C1 segment of cervical spinal cord (tissue), 14 donors: ENCODE measurements at places on chromosomes 11 and 22.

GRCh38 chr11:44992181-44992582 is 41.5 kb upstream of the TP53I11 start:
- DNase-seq = peak; percentile 85

DNA sequence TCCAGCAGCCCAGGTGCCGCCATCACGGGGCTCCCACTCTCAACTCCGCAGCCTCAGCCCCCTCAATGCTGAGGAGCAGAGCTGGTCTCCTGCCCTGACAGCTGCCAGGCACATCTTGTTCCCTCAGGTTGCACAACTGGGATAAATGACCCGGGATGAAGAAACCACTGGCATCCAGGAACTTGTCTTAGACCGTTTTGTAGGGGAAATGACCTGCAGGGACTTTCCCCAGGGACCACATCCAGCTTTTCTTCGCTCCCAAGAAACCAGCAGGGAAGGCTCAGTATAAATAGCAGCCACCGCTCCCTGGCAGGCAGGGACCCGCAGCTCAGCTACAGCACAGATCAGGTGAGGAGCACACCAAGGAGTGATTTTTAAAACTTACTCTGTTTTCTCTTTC is at the start of gene SAA1:
SAA1 (plus strand) TSS at position 316 of the 400 bp plus-strand sequence. CDS start 624 bp downstream, outside the sequence.
- no peak for DNase-seq

DNA sequence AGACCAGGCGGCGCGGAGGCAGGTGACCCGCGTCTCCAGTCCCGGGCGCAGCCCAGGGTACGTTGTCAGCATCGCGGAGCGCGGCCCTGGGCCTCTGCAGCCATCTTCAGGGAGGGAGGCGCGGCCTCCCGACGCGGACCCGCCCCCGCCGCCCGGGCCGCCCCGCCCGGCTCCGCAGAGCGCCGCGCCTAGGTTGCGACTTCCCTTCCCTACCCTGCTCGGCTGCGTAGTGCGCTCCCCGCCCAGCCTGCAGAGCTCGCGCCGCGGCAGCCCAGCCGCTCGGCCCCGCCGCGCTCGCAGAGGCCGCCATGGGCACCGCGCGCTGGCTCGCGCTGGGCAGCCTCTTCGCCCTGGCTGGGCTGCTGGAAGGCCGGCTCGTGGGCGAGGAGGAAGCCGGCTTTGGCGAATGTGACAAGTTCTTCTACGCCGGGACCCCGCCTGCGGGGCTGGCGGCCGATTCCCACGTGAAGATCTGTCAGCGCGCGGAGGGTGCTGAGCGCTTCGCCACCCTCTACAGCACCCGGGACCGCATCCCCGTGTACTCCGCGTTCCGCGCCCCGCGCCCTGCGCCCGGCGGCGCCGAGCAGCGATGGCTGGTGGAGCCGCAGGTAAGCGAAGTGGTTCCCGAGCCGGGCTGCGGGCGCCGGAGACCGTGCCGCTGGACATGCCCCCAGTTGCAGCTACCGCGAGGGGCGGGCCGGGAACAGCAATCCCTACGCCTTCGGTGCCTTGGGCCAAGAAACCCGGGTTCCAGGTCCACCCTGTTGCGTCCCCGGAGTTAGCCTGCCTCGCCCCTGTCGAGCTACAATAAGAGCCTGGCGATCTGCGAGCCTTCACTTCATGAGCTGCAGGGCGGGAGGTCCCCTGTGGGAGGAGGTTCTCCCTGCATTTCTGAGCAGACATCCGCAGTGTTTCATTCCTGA is at the start of gene ENDOD1:
ENDOD1 (plus strand) TSS at position 227 of the 923 bp plus-strand sequence; CDS start at position 309, 82 bp downstream.
- DNase-seq = peak; percentile 86

DNA sequence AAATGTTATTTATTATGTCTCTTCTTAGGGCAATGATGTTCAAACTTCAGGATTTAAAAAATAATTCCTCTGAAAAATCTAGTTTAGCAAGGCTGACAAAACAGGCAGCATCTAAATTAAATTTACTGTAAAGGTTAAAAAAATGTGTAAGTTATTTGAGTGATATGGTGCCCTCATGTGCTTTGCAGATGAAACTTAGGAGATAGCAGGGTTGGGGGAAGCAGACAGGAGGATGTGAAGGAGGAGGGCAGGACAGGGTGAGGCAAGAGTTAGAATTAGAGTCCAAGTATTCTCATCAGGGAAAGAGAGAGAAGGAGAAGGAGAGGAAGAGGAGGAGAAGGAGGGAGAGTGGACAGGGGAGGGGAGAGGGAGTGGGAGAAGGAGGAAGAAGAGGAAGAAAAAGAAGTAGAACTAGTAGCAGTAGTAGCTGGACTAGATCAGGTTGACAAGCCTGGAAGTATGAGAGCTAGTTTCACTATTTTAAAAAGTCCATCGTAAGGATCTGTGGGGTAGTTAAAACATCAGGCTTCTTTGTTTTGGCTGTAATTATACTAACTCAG is 141.2 kb upstream of the SESN3 start:
- no peak for DNase-seq

DNA sequence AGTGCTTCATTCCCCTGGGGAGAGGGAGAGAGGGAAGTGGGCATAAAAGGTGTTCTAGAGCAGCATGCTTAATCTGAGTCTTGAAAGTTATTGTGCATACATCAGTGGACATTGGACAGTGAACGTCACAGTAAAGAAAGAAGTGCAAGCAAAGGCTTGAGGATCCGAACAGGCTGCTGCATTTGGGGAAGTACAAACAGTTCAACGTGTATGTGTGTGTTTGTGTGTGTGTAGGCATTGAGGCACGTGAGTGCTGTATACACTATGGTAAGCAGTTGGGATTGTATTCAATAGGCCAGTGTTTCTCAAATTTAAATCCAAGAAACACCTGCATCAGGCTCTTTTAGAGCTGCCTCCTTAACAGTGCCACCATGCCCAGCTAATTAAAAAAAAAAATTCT is 10.4 kb upstream of the EIF3M start:
- DNase-seq = no peak

DNA sequence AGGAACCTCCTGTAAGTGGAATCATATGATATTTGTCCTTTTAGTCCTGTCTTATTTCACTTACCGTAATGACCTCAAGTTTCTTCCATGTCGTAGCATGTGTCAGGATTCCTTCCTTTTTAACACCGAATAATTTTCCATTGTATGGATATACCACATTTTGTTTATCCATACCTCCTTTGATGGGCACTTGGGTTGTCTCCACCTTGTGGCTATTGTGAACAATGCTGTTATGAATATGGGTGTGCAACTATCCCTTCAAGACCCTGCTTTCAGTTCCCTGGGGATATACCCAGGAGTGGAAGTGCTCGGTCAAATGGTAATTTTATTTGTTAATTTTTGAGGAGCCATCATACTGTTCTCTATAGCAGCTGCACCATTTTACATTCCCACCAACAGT is 244.9 kb upstream of the BLID start:
- DNase-seq = no peak

DNA sequence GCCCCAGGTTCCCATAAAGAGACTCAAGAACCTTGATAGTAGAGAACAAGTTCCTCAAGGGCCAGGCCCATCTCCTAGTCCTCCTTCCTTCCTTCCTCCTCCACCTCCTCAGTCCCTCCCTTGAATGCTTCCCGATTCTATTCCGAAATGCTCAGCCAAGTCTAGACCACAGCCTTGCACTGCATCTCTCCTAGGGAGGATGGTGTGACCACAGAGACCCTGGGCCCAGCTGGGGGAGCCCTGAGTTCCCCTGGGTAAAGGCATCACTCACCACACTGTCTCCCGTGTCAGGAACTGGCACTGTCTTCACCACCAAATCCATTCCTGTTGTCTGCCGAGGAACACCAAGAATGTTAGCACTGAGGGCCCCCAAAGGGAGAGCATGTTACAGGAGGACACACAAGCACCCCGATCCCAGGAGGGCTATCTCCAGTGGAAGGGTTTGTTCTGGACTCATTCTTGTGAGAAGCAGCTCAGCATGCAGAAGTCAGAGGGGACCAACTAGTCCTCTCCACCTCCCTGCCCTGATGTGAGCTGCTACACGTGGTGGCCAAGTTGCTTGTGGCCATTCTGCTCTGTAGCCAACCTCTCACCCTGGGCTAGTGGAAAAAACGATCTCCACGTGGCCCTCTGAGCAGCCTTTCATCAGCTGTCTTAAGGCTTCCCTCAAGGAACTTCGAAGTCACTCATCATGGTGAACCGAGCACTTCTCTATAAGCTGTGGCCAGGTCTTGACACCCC is 8.7 kb downstream of the IFT27 start:
- no peak for DNase-seq

- no peak for DNase-seq
Observed at GRCh38 chr11:12275818-12276217, 101.6 kb upstream of the PARVA start.

DNA sequence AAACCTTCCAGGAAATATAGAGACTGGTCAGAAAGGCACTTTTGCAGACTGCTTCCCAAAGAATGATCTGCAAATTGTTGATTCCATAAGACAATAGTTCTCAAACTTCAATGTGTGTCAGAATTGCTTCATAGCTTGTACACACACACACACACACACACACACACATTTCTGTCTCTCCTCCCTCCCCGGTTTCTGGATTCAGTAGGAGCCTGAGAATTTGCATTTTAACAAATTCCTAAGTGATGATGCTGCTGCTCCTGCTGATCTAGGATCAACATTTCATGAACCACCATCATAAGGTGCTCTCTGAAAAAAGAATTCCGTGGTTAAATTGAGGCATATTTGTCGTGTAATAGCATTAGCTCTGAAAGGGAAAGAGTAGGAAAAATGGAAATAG is 35.3 kb upstream of the FZD4 start:
- no peak for DNase-seq

DNA sequence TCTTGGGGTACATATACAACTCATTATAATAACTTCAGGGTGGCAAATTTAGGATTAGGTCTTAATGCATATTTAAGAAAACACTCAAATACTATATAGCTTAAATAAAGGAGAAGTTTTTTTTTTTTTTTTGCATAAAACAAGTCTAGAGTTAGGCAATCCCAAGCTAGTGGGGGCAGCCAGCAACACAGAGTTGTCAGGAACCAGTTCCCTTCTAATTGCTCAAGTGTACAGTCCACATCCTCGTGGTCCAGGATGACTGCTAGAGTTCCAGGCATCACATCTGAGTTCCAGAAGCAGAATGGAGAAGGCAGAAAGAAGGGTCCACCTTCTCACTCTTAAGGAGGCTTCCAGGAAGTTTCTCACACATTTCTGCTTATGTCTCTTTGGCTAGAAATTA is 261.9 kb upstream of the PLET1 start:
- DNase-seq = no peak

- no peak for DNase-seq
Observed at GRCh38 chr22:48784701-48785503, 1042.8 kb downstream of the BRD1 start.

DNA sequence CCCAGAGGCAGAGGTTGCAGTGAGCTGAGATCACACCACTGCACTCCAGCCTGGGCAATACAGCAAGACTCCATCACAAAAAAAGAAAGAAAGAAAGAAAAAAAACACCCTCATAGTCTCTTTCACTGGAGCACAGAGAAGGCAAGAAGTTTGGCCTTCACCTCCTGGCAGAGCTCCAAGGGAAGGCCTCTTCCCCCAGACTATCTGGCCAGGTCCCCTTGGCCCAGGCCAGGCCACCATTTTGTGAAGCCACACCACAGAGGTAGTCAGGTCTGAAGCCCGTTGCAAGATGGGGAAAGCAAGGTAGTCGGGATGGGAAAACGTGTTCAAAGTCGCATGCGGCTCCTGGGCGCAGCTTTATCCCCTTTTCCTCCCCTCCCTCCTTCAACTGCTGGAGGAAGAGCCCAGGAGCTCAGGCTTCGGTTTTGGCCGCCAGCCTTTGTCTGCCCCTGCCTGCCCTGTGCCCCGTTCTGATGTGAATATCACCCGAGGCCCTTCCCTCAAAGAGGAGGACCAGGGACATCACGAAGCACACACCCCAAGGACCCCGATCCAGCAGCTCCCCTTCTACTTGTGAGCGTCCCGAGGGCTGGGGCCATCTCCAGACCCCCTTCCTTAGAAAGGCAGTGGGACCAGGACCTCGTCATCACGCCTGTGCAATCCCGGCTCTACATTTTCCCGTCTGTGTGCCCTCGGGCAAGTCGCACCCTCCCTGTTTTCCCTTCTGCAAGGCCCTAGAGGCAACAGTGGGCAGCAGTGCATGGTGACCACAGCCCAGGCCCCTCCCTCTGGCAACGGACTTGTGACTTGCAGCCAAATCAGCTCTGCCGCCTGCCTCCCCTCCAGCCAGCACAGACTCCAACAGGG is 17.7 kb downstream of the CABP7 start:
- DNase-seq = no peak

DNA sequence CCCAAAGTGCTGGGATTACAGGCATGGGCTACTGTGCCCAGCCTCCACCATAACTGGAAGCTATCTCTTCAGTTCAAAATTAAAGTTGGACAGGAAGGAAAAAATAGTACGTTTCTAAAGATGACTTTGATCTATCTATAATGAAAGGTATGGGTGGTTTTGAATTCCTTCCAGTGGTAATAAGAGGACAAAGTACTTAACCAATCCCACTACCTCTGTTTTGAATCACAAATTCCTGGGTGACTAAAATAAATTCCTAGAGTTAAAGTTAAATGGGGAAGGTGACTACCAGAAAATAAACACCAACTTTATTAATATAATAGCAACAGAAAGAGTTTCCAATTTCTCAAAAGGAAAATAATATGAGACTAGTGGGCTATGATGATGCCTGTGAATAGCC is 9.1 kb downstream of the PHF5A start:
- no peak for DNase-seq

- no peak for DNase-seq
Observed at GRCh38 chr22:48228468-48228867, 1466.0 kb downstream of the TBC1D22A start.

DNA sequence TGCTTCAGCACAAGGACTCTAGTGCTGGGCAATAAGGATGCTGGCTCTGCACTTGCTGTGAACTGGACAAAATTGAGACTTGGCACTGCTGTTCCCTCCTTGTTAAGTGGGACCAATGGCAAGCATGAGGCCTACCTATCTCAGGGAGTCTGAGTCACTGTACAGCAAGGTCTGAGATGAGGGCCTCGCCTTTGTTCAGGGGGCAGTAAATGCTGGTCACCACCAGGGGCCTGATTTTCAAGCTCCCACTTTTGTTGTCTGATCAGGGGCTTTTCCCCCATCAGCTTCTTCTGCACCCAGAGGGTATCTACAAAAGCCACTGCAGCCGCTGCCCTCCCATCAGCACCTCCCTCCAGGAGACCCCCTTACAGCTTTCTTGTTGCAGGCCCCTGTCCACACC is 22.8 kb downstream of the DHCR7 start:
- no peak for DNase-seq

DNA sequence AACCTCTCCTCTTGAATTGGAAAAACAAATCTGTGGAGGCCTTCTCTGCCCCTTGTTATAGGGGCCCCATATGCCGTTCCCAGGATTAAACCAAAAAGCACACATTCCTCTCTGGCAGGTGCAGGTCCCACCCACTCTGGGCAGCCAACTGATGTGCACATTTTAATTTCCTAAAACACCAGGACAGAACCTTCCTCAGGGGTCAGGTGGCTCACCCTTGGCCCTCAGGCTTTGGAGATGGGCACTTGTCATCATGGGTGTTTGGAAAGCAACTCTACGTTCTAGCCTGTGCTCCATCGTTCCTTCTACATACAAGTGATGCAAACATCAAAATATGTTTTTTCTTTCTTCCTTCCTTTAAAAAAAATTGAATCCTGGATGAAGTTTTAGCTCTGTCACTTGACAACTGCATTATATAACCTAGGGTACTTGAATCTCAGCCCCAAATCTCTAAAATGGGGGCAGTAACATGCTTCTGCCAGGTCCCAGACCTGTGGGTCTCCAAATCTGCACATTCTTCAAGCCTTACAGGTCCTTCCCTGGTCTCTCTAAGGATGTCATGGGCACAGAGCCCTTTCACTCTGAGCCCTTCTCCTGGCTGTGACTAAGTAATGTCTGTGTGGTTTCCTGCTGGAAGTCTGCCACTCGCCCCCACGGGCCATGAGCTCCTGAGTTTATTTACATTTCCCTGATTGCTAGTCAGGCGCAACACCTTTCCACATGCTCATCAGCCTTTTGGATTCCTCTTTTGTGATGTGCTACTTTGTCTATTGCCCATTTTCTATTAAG is 43.8 kb downstream of the KCNQ1OT1 start:
- DNase-seq = no peak
